Activated gamma-delta T cell treated with anti-CD3 and anti-CD28 coated beads, Interleukin-2, amount 50 U/mL, for 16 hours (primary cell): ENCODE measurements at places on chromosomes 11 and 22.

DNA sequence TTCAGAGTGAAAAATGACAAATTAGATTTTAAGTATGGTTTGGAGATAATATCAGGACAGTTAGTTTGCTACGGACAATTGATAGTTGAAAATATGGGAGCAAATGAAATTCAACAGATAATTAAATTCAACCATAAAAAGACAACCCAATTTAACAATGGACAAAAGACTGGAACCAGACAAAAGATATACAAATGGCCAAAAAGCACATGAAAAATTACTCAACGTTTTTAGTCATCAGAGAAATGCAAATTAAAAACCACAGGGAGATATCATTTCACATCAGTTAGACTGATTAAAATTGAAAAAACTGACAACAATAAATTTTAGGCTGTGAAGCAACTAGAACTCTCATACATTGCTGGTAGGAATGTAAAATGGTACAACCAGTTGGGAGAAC, 27.2 kb downstream of the SIK2 start:
- DNase-seq: no peak

GRCh38 chr22:25023879-25024278, 71.4 kb downstream of the KIAA1671 start:
- DNase-seq: no peak

DNA sequence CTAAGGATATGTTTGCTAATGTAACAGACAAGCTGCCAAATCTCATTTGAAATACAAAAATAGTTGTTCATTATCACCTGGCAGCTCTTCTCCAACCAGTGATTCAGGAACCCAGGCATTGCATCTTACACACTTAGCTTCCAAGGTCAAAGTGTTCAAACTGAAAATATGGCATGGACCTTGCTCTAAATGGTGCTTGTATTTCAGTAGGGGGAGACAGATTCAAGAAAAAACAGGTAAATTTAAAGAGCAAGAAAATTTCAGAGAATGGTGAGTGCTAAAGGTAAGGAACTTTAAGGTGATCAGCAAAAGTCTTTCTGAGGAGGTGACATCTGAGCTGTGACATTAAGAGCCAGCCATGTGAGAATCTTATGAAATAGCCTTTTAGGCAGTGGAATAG, 82.8 kb upstream of the E2F8 start:
- no peak for DNase-seq

DNA sequence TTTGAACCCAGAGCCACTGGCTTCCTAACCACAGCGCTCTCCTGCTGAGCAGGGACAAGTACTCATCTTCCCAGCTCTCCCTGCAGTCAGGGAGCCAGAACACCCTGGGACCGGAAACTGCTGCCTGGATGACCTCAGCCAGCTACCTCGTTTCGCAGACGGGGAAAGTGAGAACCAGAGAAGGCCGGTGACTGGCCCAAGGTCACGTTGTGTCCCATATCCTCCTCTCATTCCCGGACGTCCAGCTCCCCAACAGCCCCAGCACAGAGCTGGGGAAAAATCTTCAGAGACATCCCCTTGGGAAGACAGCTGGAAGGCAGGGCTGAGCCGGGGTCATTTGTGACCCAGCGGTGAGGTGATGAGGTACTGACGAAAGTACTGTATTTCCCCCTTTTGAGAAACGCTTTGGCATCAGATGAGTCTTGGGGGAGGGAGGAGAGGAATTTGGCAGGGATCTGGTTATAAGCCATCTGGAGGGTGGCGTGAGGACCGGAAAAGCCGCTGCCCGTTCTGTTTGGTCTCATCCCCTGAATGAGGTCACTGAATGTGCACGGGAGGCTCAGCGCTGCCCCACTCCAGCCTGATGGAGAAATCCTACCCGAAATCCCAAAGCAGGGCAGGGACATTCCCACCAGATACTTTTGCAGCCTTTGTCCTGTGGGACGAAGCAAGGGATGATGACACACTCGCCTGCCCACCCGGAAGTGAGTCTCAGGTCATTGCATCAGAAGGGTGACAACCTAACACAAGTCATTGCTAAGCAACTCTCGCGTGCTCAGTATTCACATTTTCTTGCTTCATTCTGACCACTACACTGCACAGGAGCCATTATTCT, 41.1 kb downstream of the LIF start:
- no peak for DNase-seq

DNA sequence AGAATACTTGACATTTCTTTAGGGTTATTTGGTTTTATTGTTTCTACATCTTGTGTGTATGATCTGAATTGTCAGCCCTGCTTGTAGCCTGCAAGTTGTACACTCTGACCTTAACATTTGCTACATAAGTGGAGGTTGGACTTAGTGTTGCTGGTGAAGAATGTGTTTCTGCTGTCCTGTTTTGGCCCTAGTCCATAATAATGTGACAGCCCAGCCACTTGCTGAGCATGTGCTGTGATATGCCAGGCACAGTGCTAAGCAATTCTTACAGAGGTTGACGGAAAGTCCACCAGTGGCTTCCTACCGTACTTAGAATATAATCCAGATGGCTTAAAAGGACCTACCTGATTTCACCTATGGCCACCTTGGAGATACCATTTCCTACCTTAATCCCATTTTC, 526.6 kb downstream of the NELL1 start:
- DNase-seq: no peak

GRCh38 chr11:74849525-74850391, 99.1 kb downstream of the XRRA1 start:
- no peak for DNase-seq

DNA sequence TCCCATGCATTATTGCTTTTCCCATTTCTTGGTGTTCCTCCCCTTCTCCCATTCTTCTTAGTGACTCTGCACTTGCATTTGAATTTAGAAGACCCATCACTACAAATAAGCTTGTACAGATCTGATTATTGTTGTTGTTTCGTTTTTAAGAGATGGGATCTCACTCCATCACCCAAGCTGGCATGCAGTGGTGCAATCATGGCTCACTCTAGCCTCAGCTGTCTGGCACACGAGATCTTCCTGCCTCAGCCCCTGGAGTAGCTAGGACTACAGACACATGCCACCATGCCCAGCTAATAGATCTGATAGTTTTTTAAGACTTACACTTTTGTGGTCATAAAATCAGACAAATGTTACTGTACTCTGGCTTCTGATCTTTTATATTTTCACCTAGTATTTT, 252.1 kb downstream of the DDX10 start:
- no peak for DNase-seq

DNA sequence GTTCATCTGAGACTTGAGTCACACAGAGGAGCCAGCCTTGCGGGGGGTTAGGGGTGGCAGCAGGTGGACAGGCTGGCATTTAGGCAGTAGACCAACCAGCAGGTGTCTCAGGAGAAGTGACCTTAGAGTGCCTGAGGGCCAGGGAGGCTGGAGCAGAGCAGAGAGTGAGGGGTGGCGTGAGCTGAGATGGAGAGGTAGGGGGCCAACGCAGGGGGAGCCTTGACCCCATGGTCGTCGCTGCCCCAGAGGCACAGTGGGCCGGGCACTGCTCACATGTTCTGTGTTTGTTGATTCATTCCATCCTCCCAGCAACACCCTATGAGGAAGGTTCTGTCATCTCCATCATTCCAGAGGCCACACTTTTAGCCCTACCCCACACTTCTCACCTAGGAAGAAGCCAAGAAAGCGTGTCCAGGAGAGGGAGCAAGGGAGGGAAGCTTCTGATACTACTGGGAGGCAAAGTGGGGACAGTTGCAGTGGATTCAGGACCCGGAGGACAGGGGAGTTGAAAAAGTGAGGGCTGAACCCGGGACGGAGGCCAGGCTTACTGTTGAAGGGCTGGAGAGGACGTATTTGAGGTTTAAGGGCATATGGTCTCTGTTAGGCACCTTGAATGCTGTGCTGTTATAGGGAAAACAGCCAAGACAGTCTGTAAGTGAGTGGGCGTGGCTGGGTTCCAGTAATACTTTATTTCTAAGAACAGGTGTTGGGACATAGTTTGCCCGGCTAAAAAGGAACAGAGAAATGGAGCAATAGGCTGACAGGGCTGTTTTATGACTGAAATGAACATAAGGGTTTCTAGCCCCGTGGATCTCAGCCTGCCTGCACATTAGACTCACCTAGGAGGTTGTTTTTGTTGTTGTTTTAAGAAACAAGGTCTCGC, 7.3 kb downstream of the SART1 start:
- DNase-seq: no peak

DNA sequence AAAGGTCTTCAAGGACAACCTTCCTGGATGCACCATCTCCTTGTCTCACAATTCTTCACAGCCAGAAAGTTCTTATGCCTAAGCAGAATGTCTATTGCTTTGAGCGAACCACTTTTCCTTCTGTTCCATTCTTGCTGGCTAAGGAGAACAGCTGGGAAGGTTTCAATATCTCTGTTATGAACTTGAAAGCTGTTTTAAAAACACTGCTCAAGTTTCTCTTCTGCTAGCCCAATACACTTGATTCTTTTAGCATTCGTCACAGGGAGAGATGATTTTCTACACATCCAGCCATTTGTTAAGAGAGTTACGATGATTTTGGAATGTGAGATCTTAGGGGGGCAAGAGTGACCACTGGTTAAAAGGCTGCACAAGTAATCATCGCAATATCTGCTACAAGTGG, 249.3 kb downstream of the KIRREL3 start:
- no peak for DNase-seq

- DNase-seq: no peak
Measured at GRCh38 chr11:46658259-46658658, 40.9 kb downstream of the ATG13 start.

GRCh38 chr11:41786087-41786486, 326.6 kb upstream of the LRRC4C start:
- no peak for DNase-seq

GRCh38 chr11:33480626-33481025, 220.0 kb downstream of the C11orf91 start:
- DNase-seq: no peak

- no peak for DNase-seq
Measured at GRCh38 chr11:70671083-70671482, 272.8 kb downstream of the CTTN start.

- DNase-seq: no peak
Measured at GRCh38 chr22:31715147-31715778, 34.7 kb downstream of the PRR14L start.

- DNase-seq: no peak
Measured at GRCh38 chr11:93536101-93536861, 6.9 kb downstream of the SMCO4 start.

DNA sequence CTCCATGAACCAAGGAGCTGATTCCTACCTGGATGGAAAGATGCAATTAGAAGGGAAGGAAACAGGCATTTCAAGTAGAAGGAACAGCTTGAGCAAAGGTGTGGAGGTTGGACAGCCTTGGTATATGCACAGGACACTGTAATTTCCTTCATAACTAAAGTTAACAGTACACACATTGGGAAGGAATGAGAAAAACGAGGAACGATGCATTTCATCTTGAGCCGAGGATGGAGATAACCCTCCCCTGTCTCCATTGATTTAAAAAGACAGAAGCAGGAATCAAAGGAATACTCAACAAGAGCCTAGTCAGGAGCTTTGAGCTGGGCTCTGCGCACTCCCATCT, 2.3 kb upstream of the PRG2 start:
- no peak for DNase-seq

GRCh38 chr11:37857726-37858125, 1259.7 kb upstream of the RAG2 start:
- no peak for DNase-seq

GRCh38 chr11:69558519-69558941, 77.1 kb downstream of the LINC01488 start:
- no peak for DNase-seq

DNA sequence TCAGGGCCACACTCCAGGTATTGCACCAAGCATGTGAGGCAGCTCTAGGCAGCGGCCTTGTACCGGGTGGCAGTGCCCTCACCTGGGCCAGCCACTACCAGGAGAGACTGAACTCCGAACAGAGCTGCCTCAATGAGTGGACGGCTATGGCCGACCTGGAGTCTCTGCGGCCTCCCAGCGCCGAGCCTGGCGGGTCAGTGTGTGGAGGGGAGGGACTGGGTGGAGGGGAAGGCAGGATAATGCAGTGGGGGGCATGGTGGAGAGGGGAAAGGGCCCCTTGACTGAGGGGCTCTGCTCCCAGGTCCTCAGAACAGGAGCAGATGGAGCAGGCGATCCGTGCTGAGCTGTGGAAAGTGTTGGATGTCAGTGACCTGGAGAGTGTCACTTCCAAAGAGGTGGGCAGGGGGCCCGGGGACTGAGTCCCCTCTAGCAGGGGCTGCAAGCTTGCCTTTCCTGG, 4.2 kb downstream of the SSH3 start:
- DNase-seq: no peak

DNA sequence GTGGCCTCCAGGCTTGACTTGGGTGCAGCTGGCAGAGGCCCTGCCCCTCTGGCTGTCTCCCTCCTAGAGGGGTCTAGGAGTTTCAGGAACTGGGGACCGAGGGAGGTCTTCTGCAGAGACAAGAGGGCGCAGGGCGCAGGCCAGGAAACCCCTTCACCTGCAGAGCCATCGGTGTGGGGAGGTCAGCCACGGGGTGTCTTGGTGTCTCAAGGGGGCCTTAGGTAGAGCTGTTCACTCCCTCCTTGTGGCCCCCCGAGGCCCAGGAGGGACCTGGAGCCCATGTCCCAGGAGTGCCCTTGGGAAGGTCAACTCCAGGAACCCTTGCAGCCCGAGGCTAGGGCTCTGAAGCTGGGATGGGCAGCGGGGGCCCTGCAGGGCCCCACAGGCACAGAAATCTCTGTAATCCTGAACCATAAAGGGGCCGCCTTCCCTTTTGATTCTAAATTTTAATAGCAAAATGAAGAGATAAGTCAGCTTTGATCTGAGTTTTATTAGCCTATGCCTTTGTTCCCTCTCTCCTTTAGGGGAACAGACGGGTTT, 31.4 kb upstream of the TH start:
- no peak for DNase-seq

DNA sequence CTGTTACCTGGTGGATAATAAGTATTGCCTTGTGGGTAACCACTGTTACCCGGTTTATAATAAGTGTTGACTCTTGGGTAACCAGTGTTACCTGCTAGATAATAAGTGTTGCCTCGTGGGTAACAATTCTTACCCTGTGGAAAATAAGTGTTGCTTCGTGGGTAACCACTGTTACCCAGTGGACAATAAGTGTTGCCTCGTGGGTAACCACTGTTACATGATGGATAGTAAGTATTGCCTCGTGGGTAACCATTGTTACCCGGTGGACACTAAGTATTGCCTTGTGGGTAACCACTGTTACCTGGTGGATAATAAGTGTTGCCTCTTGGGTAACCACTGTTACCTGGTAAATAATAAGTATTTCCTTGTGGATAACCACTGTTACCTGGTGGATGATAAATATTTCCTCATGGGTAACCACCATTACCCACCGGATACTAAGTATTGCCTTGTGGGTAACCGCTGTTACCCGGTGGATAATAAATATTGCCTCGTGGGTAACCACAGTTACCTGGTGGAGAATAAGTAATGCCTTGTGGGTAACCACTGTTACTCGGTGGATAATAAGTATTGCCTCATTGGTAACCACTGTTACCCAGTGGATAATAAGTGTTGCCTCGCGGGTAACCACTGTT, 8.7 kb upstream of the NXPE4 start:
- DNase-seq: no peak
